ENCODE measurements at places on chromosomes 11 and 22.

DNA sequence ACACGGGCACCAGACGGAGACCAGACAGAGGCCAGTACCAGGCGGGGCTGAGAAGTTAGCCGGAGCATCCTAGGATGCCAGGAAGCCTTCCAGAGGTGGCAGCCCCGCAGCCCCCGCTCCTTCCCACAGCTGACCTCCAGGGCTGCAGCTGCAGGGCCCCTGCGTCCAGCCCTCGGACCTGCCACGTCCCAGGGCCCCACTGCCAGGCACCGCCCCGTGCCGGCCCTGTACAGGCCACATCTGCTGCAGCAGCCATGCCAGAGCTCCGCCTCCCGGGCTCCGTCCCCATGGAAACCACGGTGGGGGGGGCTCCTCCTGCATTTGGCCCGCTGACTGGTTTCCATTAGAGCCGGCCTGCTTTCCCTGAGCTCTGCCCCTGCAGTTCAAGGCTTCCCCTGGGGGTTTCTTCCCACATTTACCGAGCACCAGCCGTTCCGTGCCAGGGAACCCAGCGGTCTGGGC lies 62.5 kb upstream of the PPARA start:
- no peak for DNase-seq

DNA sequence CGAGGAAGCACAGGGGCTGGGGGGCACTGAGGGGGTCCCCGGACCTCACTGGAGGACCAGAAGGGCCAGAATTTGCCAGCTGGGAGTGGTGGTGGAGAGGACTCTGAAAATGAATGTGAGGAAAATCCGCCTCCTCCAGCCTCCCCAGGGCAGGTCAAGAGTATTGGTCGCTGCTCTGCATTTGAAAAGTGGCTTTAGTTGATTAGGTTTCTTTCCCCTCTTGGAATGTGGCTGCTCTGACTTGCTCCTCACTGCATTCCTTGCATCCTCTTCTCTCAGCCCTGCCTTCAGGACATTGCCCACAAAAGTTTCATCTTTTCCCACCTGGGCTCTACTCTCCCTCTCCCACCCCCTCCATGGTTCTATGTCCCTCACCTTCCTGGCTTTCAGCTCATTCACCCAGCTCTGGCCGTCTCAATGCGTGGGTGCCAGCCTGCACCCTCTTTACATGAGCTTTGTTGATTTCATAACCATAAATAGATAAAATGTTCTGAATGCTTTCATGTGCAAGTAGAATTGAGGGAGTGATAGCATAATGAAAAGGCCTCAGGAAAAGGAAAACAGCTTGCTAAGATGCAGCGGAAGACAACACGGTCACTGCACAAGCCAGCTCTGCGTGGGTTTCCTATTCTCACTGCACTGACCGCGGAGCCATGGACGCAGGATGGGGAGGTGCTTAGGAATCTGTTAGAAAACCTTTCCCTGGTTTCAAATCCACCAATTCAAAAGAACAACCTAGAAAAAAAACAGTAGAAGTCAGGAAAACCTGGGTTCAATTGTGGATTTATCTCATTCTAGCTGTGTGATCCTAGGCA lies 6.5 kb upstream of the NPAS4 start:
- DNase-seq: no peak

DNA sequence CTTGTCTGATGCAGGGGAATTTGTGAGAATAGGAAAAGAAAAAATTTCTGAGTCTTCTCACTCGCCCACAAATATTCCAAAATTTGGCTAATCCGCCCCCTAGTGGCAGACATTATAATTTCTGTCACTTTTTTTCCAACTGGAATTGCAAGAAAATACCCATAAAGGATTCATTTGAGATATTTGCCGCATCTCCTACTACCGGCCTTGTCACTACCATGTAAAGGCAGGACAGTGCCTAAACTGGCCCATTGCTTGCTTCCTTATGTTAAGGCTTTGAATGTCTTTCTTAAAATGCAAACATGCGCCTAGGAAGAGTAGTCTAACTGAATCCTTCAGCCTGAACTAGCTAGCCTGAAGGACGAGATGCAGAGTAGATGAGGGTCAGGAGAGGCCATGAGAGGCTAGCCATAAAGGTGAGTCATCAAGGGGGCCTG lies 9.3 kb upstream of the CEP295 start:
- DNase-seq: peak; percentile 16

- DNase-seq: no peak
Measured at GRCh38 chr11:69018924-69019323, 5.9 kb upstream of the MRGPRF start.

Data from MV-4-11 (cell line).